CD4-positive, alpha-beta T cell treated with Interleukin-15 for 4 hours (primary cell): ENCODE measurements at places on chromosomes 7 and 10.

DNA sequence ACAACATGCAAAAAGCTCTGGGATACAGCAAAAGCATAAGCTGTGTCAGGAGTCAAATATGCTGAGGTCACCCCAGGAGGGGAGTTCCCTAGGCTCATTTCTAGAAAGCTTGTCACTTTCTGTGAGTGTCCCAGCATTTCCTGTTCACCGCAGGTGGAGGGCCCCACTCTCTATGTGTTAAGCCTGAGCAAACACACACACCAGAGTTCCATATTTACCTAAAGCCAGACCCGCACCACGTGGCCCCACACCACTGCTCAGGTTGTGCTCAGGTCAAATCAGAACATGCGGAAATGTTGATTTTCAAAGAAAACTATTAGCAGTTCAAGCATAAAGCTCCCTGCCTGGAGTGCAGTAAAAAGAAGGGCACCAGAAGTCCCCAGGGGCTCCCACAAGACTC, 259.6 kb upstream of the PPP2R2D start:
- DNase-seq, result no peak

GRCh38 chr10:132447446-132448247, 50.6 kb downstream of the PWWP2B start:
- DNase-seq, result peak; percentile 87

GRCh38 chr7:137928626-137929025, 73.3 kb downstream of the CREB3L2 start:
- no peak for DNase-seq

DNA sequence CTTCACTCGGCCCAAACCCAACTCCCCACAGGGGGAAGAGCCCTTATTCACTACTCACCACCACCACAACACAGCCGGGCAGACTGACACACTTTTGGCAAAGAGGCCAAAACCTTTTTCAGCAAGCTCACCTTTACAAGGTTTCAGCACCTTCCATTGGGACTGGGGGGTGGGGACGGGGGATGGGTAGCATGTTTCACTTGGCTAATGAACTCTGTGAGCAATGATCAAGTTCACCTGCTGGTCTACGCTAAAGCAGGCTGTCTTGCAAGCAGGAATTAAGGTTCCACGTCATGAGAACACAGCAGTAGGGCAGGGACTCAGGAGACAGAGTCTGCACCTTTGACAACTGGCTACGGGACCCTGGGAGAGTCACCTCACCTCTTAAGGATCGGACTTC, 7.0 kb downstream of the FAM53B start:
- no peak for DNase-seq

DNA sequence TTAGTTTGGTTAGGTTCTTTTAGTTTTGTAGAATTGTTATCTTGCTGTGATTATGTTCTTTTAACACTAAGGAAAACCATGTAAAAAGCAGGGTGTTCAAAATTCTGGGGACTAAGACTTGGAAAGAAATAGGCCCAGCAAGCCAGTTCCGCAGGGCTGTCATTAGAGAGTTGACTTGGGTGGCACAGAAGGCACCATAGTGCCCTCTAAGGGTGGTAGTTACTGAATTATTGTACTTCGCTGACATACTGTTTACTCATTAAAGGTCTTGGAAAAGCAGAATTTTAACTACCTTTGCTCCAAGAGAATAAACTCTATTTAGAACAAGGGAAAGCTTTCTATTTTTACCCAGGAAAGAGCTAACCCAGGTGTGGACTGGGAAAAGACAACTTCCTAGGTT, 86.5 kb downstream of the OTUD1 start:
- peak; percentile 17 for DNase-seq

DNA sequence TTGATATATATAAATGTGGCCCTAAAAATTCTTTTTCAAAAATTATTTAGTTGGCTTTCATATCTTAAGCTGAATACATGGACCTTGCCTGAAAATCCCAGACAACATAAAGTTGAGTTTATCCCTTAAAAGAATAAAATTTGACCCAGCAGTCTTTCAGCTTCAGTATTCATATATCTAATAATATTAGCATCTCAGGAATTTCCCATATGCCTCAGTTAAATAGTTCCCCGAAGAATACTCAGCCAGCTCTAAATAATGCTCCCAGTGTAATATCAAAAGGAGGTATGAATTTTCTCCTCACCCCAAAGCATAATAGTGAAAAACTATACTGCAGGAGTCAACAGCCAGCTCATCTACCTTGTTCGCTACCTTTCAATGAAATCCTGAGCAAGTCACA, 145.9 kb downstream of the CTNNA3 start:
- no peak for DNase-seq
